ENCODE measurements at places on chromosomes 7 and 10. TPM values are rescaled to one million over a fixed set of nuclear protein-coding genes. Genes with fewer than 3 reads are reported as not detected.

The PCLO gene
- not detected for total RNA-seq

The TBX20 gene
- 0.24 TPM for total RNA-seq

The PON3 gene
- total RNA-seq = not detected

The SPDYE18 gene
- total RNA-seq = 0.26 TPM

The MET gene
- 2.2 TPM for total RNA-seq

The SOSTDC1 gene
- total RNA-seq = not detected

The SH2B2 gene
- 2.9 TPM for total RNA-seq

The GLI3 gene
- not detected for total RNA-seq

The TAS2R41 gene
- total RNA-seq = not detected

The FBXL13 gene
- total RNA-seq = 0.99 TPM

The DPYSL4 gene
- total RNA-seq = 32.5 TPM

The ACTL6B gene
- not detected for total RNA-seq

The PNLIPRP2 gene
- total RNA-seq = not detected

The FZD8 gene
- total RNA-seq = 0.56 TPM

The EPHB6 gene
- 7.3 TPM for total RNA-seq

The AMPH gene
- total RNA-seq = not detected

The CDHR1 gene
- total RNA-seq = 0.33 TPM

The ARHGAP22 gene
- total RNA-seq = not detected

The ZNF736 gene
- total RNA-seq = 18.7 TPM

The PARD3 gene
- total RNA-seq = 2.3 TPM

The FOXI2 gene
- total RNA-seq = not detected

The MOSPD3 gene
- total RNA-seq = 12.1 TPM

The SLC16A12 gene
- not detected for total RNA-seq

The DPY19L1 gene
- total RNA-seq = 11.1 TPM

Data from activated CD4-positive, alpha-beta T cell treated with anti-CD3 and anti-CD28 coated beads, Interleukin-2, amount 10 ng/mL, durations not matched to agents 24 days and 14 days (primary cell).